ENCODE measurements at places on chromosomes 13 and 19.

GRCh38 chr19:50537306-50537685 lies 23.6 kb upstream of the ASPDH start:
- no peak for DNase-seq

DNA sequence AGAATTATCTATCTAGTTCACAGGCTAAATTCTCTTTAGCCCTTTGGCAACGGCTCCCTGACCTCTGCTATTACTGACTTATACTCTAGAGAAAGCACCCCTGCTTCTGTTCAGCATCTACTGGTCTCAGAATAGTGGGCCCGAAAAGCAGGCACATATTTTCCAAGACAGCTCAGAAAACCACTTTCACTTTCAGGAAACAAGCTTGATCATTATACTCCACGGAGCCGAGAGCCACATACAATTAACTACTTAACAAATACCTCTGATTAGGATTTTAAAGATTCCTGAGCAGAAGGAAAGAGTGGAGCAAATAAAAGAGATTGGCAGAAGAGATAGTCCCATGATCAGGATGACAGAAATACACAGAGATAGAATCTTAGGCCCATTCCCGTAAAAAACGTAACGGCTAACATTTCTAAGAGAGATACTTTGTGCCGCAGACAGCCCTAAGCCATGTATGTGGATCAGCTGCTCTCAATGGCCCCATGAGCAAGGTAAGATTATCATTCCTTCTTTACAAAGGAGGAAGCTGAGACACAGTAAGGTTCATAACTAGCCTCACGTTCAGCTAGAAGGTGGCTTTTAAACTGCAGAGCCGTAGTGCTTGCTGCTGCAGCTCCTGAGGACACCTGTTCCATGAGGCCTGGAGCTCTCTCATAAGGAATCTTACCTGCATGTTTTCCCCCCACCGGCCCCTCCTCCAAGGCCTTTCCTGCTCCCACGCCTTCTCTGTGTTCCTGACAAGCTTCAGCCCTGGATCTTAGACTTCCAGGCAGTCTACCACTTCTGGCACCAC lies 227.2 kb downstream of the FOXO1 start:
- DNase-seq: peak; percentile 15

GRCh38 chr19:15640904-15641597 lies 354 bp downstream of the CYP4F3 start:
- DNase-seq: no peak

DNA sequence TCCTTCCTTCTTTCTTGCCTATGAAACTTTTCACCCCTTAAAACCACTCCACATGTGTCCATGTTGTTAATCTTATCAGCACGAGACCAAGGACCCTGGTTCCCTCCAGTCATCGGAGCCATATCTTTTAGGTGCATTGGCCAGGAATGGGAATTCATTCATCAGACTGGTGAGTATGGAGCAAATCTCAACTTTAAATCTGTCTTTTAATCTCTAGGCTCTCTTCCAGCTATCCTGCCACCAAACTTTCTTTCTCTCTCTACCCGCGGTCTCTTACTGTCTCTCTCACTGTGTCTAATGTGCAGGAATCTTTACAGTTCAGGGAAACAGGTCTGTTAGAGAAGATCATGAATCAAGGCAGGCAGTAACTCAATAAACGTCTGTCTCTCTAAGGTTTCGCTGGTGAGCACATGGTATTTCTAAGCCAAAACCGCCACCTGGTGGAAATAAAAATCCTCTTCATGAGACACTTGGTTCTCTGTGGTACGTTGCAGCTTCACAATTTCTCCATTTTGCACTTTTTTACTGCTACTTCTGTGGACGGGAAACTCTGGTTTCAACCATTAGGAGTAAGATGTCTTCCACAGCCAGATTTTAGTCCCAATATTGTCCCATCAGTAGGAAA lies 16.1 kb downstream of the LGALS16 start:
- DNase-seq: peak; percentile 69

GRCh38 chr19:33301900-33302174 lies 497 bp downstream of the CEBPA start:
- DNase-seq: no peak

DNA sequence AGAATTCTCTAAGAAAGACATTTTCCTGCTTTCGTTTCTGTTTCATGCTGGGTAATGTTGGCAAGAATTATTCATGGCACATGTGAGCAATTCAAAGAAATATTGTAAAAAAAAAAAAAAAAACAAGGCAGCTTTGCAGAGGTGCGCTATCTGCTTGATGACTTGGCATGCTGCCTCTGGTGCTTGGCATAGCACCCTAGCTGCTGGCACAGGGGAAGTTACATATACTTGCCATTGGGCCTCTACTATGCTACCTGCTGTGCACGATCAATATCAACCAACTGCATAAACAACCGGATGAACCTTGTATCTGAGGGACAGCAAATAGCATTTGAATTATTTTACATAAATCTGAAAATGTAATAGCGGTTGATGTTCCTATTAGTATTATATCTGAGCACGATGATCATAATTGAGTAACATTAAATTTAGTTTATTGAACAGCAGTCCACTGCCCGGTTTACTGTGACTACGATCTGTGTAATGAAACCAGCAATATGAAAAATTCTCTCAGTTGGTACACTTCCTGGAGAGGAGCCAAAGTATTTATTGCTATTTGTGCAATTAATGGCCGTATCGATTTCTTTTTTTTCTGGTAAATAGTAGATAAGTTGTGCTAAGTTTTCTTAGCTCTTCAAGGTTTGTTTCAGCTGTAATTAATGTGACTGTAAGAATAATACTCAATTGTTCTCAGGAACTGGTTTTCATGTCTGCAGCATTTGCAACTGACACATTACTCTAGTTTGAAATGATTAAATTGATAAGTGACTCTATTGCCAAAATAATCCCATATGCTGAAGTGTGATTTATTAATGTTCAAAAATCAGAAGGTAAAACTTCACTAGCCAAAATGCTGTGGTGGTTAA lies 717.3 kb downstream of the DACH1 start:
- no peak for DNase-seq

DNA sequence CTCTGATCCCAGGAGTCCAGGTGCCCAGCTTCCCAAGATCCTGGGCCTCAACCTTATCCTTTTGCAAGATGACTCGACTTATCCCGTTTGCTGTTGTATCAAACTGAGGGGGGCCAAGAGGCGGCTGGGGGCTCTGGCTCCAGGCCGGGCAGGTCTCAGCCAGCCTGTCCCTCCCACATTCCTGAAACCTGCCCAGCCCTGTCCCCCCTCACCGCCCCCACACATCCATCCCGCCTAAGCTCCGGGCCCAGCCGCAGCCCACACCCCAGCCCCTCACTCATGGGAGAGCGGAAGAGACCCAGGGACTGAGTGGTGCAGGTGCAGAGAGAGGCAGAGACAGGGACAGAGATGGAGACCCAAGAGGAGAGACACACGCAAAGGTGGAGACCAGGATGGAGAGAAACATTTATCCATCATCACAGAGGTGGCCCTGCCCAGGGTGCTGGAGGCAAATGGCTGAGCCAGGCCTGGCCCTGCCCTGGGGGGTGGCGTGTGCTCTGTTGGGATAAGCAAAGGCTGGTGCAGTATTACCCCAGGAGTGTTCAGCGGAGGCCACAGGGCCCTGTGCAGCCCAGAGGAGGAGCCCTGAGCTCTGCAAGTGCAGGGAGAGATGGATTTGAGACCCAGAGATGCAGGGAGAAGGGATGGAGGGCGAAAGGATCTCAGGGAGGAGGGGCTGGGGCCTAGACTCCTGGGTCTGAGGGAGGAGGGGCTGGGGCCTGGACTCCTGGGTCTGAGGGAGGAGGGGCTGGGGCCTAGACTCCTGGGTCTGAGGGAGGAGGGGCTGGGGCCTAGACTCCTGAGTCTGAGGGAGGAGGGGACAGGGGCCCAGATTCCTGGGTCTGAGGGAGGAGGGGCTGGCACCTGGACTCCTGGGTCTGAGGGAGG lies 1.6 kb downstream of the BCAM start:
- no peak for DNase-seq

DNA sequence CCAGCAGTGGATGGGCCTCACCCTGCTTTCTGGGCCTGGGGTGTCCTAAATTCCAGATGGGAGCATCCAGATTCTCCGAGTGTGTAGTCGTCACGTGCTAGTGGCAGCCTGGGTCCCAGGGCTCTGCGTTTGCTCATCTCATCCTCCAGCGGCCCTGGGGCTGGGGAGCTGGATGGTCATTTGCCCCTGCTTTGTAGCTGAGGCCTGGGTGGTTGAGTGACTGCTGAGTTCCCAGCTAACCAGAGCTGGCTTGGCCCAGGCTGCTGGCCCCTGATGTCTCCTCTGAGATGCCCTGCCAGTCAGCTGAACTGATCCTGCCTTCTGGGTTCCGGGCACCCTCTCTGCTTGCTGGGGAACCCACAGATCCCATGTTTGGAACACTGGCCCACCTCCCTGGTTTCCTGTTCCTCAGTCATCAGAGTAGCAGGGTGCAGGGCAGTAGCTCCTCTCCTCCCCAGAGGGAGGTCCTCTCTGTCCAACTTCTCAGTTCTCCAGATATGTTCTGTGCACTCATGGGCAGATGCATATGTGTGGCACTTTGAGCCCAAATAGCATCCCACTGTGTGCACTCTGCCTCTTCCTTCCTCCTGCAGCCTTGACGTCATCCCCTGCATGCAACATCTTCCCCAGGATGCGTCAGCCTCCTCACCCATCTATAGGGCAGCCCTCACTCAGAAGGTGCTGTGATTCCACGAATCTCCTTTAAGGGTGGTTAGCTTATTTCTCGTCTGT lies 22.4 kb upstream of the CRTC1 start:
- DNase-seq: no peak

DNA sequence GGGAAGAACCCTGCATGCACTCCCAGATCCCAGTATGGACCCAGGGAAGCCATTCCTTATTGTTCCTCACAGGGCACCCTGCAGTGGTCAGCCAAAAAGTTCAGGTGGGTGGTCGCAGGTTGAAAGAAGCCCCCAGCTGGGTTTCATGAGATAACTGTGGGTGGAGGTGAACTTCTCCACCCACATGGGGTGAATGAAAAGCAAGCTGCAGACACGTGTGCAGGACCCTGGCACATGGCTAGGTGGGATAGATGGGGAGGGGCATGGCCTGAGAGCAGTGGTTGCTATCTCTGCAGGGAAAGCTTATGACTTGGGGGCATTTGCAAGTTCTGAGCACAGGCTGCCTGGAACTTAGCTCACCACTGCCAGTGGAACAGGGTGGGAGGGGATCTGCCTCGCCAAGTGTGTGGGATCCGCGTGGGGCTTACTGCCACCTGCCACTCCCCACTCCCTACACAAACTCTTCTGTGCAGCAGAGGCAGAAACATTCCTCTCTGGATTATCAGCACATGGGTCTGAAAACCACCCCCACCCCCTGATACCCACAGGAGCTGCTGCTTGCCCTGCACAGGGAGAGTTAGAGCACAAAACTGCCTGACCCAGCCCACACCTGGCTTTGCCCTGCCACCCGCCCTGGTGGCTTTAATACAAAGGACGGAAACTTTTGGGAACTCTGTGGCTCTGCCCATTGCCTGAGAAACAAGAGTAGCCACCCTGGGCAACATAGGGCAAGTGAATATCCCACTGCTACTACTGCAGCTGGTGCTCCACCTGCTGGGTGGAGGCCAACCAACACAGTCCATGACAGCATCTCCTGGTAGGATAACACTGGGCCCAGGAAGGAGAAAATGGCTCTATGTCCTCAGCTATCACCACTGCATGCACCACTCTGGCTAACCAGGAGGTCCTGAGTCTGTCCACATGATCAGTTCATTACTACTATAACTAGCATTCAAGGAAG lies 24.4 kb downstream of the PLA2G4C start:
- no peak for DNase-seq

GRCh38 chr13:43326100-43326499 lies 302.7 kb downstream of the DNAJC15 start:
- DNase-seq: no peak

DNA sequence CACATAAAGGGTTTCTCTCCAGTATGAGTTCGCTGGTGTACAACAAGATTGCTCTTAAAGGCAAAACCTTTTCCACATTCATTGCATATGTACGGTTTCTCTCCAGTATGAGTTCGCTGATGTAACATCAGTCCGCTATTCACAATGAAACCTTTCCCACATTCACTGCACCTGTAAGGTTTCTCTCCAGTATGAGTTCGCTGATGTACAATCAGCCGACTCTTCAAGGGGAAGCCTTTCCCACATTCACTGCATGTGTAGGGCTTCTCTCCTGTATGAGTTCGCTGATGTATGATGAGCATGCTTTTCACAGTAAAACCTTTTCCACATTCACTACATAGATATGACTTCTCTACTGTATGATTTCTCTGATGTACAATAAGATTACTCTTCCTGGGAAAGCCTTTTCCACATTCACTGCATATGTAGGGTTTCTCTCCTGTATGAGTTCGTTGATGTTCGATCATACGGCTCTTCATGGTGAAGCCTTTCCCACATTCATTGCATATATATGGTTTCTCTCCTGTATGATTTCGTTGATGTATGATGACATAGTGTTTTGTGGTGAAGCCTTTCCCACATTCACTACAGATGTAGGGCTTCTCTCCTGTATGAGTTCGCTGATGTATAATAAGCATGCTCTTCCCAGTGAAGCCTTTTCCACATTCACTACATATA lies 6.0 kb upstream of the ZNF614 start:
- no peak for DNase-seq

GRCh38 chr19:13102666-13103580 lies at the start of gene LYL1:
LYL1 (minus strand) TSS chr19:13102858; CDS start chr19:13101171, 1,687 bp downstream.
- peak; percentile 29 for DNase-seq

GRCh38 chr19:19006213-19006612 lies 27.1 kb downstream of the SUGP2 start:
- no peak for DNase-seq

- peak; percentile 32 for DNase-seq
Observed at GRCh38 chr19:43651758-43652545, 12.3 kb upstream of the CADM4 start.

DNA sequence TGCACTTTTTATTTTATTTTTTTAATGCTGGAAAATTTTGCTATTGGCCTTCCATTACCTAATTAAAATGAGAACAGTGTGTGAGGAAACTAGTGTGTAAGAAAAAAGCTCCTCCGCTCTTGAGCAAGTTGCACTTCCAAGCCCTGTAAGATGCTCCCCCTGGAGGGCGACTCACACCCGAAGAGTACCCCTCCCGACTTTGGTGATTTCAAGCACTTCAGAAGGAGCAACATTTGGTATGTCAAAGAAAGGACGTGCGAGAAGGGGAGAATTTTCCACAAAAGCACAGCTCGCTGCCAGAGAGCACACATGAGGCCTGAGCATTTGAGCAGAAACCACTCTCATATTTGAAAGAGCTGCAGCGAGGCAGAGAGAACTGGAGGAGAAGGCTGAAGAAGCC lies 504.4 kb downstream of the FGF9 start:
- DNase-seq: no peak

DNA sequence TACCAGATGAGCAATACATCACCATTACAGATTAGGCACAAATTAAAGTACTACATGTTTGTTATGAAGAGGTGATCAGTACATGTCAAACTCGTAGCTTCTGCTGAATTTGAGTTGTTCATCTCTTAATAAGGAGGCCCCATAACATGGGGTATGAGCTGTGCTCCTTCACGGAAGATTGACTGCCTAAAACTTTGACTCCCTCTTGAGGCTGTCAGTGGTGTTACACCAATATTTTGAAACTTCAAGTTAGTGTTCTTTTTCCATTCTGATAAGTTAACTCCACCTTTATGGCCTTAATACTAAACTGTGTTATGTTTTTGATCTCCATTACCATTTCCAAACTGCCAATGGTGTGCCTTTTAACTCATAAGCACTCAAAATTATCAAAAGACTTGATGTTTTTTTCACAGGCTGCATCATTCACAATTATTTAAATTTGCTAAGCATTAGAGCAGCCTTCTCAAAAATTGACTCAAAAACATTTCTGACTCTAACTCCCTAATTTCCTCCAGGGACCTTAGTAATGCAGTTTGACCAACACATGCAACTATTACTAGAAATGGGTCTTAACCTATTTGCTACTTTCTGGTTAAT lies 1591.5 kb downstream of the PCDH9 start:
- DNase-seq: no peak
